ENCODE measurements at places on chromosomes 13 and 19.

- DNase-seq = no peak
These were observed 125.5 kb downstream of the KCNRG start for GRCh38 chr13:50140581-50141374.

DNA sequence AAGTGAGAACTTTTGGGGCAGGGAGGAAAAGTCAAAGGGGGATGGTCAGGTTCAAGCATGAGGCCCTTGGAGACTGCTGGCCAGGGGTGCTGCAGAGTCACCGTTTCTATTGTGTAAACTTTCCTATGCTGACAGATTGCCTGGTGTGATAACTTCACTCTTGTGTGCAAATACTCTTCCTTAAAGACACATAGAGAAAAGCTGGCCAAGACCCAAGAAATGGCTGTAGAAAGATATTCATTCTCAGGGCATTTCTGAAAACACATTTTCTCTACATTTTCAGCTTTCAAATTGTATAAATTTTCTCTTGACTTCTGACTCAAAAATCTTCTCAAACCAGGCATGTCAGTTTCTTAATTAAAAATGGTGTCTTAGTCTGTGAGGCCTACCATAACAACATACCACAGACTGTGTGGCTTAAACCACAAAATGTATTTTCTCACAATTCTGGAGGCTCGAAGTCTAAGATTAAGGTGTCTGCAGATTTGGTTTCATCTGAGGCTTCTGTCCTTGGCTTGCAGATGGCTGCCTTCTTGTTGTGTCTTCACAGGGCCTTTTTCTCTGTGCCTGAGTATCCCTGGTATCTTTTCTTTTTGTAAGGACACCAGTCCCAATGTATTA, 304.5 kb downstream of the KCNRG start:
- DNase-seq = no peak

DNA sequence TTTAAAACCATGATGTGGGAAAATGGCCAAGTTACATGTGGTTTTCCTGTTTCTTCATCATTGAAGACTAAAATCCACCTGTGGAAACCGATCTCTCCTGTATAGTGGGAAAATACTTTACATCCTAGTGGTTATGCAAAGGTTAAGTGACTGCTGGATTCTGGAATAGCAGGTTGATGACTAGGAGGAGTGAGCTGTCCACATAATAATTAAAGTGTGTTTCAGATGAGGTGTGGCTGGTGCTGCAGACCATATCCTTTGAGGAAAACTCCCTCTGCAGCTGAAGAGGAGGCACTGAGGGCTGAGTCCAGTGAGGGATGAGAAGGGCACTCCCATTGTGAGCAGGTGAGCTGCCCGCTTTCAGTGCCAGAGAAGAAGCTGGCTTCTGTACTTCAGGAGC, 43.2 kb downstream of the DCLK1 start:
- DNase-seq = no peak

- no peak for DNase-seq
These were observed 137.3 kb downstream of the ZIC5 start for GRCh38 chr13:99834246-99834645.

DNA sequence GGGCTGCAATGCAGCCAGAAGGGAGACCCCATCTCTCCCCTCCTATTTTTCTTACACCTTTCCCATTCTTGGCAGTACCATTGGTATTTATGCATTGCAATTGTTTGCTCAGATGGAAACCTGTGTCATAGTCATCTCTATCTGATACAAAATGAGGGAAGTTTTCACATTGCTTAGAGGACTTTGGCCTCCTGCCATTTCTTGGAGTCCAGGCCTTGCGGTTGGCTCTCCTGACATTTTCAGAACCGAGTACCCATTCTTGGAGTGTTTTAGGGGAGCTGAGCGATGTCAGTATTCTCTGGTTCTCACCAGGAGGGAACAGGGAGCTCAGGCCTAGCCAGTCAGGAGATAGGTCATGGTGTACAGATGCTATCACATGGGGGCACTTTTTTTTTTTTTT, 1.5 kb downstream of the SIN3B start:
- no peak for DNase-seq

DNA sequence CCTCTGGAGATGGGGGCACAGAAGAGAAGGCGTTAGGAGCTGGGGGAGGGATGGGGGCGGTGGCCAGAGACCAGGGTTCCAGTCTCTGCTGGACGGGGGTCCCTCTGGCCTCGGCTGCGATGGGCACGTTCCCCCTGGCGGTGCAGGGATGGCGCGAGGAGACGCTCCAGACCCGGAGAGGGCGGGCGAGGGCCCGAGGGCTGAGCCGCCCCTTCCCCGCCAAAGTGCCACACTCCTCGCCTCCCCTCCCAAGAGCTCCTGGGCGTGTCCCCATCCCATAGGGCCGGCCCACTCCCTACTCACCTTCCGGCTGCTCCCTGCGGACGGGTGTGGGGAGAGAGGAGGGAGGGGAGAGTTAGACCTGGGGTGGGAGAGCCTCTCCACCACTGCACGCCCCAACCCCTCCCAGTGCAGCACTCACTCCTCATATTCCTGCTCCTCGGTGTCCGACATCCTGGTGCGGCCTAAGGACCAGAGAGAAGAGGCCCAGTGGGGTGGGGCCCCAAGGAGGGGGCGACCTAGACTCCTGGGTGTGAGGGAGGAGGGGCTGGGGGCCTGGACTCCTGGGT, 2.2 kb downstream of the TNNT1 start:
- no peak for DNase-seq

DNA sequence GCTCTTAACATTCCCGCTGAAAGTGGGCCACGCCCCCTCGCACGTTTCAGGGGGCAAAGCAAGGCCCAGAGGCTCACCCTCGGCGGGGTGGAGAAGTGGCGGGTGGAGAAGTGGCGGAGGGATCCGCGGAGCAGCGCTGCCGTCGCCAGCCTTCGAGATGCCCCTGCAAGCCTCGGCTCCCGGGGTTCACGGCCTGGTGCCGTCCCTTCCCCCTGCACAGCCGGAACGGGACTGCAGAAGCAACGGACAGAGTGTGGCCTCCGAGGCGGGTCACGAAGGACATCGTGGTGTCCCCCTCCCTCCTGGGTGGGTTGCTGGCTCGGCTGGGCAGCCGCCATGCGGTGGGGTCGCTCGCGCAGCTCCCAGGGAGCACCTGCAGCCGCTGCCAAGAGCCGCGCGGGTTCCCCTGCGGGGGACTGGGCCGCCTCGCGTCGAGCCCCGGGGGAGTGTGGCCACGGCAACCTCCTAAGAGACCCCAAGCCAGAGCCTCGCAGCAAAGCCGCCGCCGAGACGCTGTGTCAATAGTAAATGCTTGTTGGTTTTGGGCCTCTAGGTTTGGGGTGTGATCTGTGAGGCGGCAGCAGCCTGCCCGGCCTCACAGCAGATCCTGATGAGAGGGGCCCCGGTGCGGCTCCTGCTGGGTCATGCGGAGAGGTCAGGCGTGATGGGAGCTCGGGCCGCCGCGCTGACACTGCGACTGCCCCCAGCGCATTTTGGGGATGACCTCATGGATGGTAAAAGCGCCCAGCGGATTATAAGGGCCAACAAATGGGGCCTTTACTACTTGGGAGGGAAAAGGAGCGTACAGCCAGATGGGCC, 5.5 kb downstream of the TPGS1 start:
- DNase-seq = no peak

DNA sequence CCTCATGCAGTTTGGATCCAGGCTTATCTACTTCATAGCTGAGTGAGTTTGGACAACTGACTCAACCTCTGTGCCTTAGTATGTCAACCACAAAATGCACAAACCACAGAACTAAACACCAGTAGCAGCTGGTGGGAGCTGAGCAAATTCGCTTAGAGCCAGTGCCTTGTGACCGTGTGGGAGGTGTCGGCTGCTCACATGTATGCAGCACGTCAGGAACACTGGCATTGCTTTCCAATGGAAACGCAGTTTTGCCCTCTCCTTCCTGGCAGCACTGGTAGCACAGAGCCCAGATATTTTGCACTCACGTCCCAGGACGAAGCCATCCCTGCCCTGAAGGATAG, 8.3 kb upstream of the NTN5 start:
- DNase-seq = no peak

- DNase-seq = peak; percentile 87
These were observed 20.5 kb downstream of the CYTH2 start for GRCh38 chr19:48489608-48490216.

- no peak for DNase-seq
These were observed 11.3 kb downstream of the SLC25A42 start for GRCh38 chr19:19075126-19075525.

DNA sequence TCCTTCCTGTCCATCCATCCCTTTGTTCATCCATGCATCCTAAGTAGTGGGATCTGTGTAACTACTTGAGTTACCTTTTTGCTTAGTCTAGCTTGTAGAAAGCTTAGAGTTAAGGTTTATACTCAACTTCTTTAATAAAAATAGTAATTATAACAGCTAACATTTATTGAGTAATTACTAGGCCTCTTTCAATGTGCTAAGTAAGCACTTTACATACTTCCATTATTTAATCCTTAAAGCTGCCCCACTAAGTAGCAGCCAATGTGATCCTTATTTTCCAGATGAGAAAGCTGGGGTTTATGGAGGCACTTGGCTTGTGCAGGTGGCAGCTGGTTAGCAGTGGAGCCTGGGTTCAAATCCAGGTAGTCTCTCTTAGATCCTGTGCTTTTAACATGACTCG, 182.9 kb downstream of the FGF9 start:
- DNase-seq = no peak

- no peak for DNase-seq
These were observed 1937.6 kb downstream of the PCDH9 start for GRCh38 chr13:65292488-65292901.

- peak; percentile 61 for DNase-seq
These were observed 13.2 kb downstream of the ING1 start for GRCh38 chr13:110726726-110727125.

- no peak for DNase-seq
These were observed 46.5 kb downstream of the ZNF611 start for GRCh38 chr19:52688335-52688734.

- no peak for DNase-seq
These were observed 2.3 kb upstream of the PRKACA start for GRCh38 chr19:14119644-14120496.

GRCh38 chr13:38950987-38951386, 39.6 kb downstream of the STOML3 start:
- no peak for DNase-seq

DNA sequence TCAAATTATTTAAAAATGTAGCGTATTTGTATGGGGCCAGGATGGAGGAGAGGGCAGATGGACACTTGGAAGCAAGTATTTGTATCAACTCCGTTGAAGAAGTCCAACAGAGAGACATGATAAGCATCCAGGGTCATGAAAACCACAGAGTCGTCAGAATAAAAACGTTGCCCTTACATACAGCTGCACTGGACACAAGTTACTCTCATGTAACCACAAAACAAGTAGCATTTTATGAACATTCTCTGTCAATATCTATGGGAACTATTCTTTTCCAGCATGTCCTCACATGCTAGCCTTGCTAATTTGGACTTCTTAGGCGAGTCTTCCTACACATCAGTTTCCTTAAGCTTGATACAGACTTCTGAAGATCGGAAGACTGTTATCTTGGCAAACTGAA, 35.0 kb downstream of the EFNB2 start:
- no peak for DNase-seq

- DNase-seq = no peak
These were observed 28.0 kb downstream of the SIAH3 start for GRCh38 chr13:45823583-45823982.

GRCh38 chr13:45107539-45107938, 12.8 kb upstream of the GTF2F2 start:
- no peak for DNase-seq

DNA sequence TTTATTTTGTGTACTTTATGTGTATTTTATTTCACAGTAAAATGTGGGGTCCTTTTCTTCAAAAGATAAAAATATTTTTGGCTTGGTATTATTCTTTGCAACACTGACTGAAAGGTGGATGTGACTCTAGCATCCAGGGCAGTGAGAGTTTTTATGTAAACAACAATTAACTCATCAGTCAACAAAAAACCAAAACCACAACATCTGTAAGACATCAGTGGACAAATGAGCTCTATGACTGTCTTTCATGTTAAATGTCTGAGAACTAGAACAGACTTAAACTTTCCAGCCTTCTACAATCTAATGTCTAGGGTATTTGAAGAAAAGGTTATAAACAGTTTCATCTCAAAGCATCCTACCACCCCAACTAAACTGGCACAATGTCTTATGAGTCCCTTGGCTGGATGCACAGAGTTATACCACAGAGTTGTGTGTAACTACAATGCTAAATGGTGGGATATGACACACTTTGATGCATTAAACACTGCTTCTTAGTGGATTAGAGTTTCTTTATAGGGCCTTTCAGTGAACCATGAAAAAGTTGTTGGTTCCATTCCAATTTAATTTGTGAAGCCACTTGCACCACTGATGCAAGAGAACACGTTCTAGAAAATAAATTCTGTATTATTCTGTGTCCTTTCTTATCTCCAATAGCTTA, 544.2 kb upstream of the KLF12 start:
- DNase-seq = no peak

DNA sequence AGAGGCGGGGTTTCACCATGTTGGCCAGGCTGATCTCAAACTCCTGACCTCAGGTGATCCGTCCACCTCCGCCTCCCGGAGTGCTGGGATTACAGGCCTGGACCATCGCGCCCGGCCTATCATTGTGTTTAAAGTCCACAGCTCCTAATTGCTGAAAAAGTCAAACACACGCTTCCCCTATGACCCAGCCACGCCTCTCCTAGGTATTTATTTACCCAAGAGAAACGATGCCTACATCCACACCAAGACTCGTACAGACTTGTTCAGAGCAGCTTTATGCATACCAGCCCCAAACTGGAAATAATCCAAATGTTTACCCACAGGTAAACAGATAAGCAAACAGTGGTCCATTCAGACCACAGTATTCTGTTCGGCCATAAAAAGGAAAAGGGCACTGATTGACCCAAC, 15.1 kb downstream of the ZNRF4 start:
- DNase-seq = no peak

GRCh38 chr19:35378356-35378755, 7.5 kb downstream of the GPR42 start:
- no peak for DNase-seq

- no peak for DNase-seq
These were observed 213.2 kb upstream of the EDNRB start for GRCh38 chr13:78131811-78132210.

DNA sequence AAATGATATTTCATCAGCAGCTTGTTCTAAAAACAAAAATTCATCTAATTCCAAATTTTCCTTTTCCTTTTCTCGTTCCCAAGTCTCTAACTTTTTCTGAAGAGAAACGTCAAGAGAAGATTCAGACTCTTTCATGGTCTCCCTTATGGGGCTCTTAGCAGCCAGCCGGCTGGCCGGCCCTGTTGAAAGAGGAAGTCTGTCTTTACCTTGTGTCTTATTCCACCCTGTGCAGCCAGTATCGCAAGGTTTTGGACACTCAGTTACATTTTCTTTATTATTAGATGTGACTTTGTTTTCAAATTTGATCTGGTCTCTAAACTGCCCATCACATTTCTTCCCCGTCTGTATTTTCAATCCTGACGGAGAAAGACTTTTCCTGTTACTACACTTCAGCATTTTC, 142.3 kb downstream of the RNF17 start:
- DNase-seq = no peak

Measured in stimulated activated CD4-positive, alpha-beta T cell treated with anti-CD3 and anti-CD28 coated beads, Interleukin-12 subunit alpha, Interleukin-12 subunit beta, amount 100 ng/mL, for 48 hours (primary cell).